Endothelial cell of umbilical vein (primary cell): ENCODE measurements at places on chromosomes 3 and 15. TPM values are rescaled to one million over a fixed set of nuclear protein-coding genes. Genes with fewer than 3 reads are reported as not detected.

PLOD2 gene
- 193 and 228 TPM in 2 replicates for total RNA-seq

RSL24D1 gene
- 58.2 and 60.0 TPM in 2 replicates for total RNA-seq

SLC12A8 gene
- 0.86 and 0.97 TPM in 2 replicates for total RNA-seq

TJP1 gene
- total RNA-seq: 128 and 133 TPM in 2 replicates

FBLN2 gene
- total RNA-seq: 0.07 and 1.4 TPM in 2 replicates

MAP2K1 gene
- 45.1 and 45.5 TPM in 2 replicates for total RNA-seq

PRR20G gene
- total RNA-seq: not detected in 2 replicates
